Mucosa of descending colon (tissue), 3 donors: ENCODE measurements at places on chromosomes 16 and 17. TPM values are rescaled to one million over a fixed set of nuclear protein-coding genes. Genes with fewer than 3 reads are reported as not detected.
A peak's percentile ranks its signal among the peaks of the same experiment; 100 is the strongest.

DNA sequence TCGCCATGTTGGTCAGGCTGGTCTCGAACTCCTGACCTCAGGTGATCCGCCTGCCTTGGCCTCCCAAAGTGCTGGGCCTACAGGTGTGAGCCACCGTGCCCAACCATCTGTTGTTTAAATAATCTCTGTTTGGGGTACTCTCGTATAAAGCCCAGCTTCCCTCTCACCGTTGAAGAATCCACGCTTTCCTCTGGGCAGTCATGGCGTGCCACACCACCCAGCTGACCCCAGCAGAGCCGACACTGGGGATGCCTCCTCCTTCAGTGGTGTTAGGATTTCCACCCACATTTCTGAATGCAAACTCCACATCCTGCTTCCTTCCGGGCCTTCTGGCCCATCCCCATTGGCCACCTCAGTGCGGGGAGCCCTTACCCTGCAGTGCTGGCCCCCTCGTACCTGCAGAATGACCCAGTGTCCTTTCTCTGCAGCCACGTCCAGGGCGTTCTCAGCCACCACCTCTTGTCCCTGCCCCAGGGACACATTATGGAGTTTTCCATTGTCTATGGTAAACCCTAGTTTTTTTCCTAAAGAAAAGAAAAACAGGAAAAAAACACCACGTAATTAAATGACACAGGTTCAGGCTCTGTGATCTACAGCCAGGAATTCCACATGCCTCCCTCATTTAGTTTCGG is 60.4 kb downstream of the PGS1 start:
- no peak for DNase-seq

GRCh38 chr17:27389542-27390140 is 66.6 kb upstream of the KSR1 start:
- no peak for DNase-seq

GRCh38 chr17:59368218-59368857 is 36.9 kb downstream of the YPEL2 start:
- no peak for DNase-seq

Gene CCL1
- total RNA-seq: not detected

GRCh38 chr17:76467809-76468633 is 618 bp downstream of the AANAT start:
- peak; percentile 21 for DNase-seq

DNA sequence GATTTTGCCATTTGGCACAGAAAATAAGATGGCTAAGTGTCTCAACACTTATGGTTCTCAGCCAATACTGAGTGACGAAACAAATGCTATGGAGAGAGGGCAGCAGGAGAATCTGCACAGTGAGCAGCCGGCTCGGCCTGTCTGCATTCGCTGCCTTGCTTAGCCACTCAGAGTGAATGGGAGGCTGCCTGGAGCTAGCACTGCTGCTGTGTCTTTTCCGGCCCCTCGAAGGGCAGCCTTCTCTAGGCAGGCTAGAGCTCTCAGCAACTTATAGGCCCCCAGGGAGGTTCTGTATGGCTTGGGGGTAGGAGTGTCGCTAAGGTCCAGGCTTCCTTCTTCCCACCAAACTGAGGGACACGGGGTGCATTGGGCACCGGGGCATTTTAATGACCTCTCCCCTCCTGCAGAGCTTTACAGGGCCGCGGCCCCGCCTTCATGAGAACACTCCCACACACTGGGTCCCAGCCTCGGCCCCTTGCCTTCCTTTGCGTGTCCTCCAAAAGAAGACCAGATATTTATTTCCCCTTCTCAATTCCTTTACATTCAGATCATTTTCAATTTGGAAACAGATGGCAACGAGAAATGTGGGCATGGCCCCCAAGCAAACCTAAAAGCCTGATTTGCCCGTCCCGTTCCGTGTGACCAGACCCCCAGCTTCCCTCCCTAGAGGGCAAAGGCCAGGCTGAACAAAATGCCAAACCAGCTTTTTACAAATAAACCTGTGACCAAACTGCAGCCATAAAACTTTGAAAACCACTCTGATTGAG is 670.9 kb downstream of the TOX3 start:
- DNase-seq: no peak

GRCh38 chr16:85860413-85861094 is 38.4 kb upstream of the IRF8 start:
- no peak for DNase-seq

GRCh38 chr16:57537581-57538234 is 1.3 kb upstream of the CCDC102A start:
- DNase-seq: no peak

Gene KRT16
- total RNA-seq: not detected

- DNase-seq: no peak
These were observed 1.4 kb upstream of the PRDM7 start for GRCh38 chr16:90078579-90078895.

GRCh38 chr17:77572065-77572601 is 386.4 kb upstream of the TNRC6C start:
- DNase-seq: no peak

DNA sequence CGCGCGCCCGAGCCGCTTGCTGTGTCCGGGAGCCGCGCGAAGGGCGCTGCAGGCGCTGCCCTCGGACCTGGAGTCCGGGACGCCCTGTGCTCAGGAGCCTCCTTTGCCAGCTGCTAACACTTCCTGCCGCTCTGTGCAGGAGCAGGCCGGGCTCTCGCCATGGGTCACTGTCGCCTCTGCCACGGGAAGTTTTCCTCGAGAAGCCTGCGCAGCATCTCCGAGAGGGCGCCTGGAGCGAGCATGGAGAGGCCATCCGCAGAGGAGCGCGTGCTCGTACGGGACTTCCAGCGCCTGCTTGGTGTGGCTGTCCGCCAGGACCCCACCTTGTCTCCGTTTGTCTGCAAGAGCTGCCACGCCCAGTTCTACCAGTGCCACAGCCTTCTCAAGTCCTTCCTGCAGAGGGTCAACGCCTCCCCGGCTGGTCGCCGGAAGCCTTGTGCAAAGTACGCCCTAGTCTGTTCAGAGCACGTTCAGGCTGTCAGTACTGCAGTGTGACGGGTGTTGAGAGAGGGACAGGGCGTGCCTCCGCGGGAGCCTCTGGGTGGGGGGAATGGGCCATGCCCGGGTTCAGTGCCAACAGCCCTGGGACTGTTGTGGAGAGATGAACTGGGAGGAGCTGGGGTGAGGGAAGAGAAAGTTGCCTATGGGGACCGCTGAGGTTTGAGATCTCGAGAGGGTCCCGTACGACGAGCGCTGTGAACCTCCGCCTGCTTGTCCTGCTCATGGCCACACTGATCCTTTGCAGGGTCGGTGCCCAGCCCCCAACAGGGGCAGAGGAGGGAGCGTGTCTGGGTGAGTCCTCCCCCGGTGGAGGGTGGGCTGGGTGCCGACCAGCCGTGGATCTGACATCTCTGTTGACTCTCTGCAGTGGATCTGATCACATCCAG is 1.3 kb downstream of the ZNF276 start:
- DNase-seq: peak; percentile 94

DNA sequence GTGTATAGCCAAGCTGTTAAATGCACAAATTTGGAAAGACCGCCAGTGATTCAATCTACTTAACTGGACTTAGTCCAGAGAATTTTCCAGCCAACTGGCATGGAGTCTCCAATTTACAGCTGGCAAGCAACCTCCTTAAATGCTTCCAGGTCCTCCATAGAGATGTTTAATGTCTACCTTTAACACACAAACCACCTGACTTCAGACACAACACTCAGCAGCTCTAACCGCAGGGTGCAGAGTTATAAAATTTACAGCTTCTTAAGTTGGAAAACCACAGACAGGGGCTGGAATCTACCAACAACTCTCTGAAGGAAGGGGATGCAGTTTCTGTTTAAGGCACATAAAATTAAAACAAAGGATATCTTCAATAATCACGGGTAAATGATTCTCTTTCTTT is 106.9 kb downstream of the SYCE1L start:
- DNase-seq: no peak

- no peak for DNase-seq
These were observed 879 bp upstream of the ACSF2 start for GRCh38 chr17:50424996-50425681.

DNA sequence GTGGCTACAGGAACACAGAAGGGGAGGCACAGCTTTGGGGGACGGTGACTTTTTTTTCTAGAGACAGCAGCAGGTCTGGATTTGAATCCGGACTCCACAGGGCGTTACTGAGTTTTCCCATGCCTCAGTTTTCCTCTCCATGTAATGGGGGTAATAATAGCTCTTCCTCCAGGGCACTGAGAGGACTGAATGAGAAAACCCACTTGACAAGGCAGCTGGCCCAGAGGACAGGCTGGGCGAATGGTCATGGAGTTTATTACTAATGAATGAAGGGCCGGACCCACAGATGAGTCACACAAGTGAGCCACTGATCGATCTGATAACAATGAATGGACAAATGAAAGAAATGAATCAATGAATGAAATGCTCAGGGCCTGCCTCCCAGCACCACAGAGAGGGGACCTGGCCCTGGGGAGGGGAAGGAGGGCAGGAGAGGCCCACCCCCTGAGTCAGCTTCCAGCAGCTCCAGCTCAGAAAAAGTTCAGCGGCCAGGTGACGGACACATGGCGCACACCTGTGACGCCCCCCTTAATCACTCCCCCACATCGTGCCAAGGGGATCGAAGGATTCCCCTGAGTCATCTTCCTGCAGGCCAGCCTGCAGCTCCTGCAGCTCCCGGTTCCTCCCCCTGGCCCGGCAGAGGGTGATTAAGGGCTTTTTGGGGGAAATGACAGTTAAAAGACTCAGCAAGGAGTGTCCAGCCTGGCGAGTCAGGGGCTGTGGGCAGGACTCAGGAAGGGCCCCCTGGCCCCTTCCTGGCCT is 54.3 kb downstream of the SOCS1 start:
- DNase-seq: no peak

- no peak for DNase-seq
These were observed 1.0 kb upstream of the SDK2 start for GRCh38 chr17:73645050-73645871.

Gene SCGB1C2
- total RNA-seq: not detected

- DNase-seq: no peak
These were observed 49.8 kb downstream of the C17orf58 start for GRCh38 chr17:67946513-67946912.

Gene ZDHHC1
- 10.0 TPM for total RNA-seq

Gene CRYM
- total RNA-seq: 5.6 TPM

- DNase-seq: no peak
These were observed 61.9 kb upstream of the CCL1 start for GRCh38 chr17:34424814-34425491.

- DNase-seq: no peak
These were observed 1939.7 kb downstream of the TP53TG3F start for GRCh38 chr16:35399133-35399532.

DNA sequence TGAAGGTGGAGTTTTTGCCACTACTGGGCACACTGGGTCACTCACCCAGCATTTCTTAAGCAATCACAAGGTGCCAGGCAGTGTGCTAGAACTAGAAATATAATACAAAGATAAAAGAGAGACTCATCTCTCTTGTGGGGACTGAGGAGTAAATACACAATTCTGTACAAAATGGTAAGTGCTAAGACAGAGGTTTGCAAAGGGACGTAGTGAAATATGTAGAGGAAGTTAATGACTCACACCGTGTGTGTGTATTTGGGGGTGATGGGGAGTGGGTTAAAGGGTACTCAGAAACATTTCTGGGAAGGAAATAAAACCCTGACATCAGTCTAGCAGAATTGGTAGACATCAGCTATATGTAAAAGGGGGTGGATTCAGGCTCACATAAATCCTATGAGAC is 389.3 kb downstream of the CA10 start:
- DNase-seq: no peak

Gene ZFPM1
- 10.3 TPM for total RNA-seq

DNA sequence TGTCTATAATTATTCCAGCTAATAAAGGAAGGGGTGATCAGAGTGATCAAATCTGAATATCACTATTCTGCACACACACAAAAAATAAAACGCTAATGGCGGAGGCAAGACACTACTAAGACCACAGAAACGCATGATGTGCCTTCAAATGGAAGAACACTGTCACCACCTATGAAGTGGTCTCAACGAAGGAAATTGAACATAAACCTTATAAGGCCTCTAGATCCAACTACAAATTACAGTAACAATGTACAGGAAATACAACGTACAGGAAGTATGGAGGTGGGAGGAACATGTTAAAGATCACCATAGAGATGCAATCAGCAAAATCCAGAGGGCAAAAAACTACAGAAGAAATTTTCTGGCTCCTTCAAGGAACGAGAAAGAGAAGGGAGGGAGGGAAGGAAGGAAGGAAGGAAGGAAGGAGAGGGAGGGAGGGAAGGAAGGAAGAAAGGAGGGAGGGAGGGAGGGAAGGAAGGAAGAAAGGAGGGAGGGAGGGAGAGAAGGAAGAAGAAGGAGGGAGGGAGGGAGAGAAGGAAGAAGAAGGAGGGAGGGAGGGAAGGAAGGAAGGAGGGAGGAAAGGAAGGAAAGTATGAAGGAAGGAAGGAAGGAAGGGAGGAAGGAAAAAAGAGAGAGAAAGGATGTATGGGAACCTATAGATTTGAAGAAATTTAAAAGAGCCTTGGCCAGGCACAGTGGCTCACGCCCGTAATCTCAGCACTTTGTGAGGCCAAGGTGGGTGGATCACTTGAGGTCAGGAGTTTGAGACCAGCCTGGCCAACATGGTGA is 3.1 kb upstream of the SGCA start:
- no peak for DNase-seq

Gene SERPINF2
- 2.9 TPM for total RNA-seq

- peak; percentile 67 for DNase-seq
These were observed 561 bp downstream of the AXIN1 start for GRCh38 chr16:351804-352520.
